Fibroblast of the conjunctiva (primary cell): ENCODE measurements at places on chromosomes 12 and 14.

DNA sequence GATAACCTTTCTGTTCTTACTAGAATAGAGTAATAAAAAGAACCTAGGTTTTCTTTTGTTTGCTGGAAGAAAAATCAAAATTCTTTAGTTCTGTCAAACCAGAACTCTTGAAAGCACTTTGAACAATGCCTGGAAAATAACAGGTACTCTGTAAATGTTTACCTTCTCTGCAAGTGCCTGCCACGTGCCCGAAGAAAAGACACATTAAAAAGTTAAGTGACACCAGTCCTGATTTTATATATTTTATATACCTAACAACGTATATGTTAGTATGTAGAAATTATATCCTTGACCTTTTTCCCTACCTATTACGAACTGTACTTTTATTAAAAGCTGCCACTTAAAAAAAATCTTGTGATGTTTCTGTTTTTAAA lies 976 bp downstream of the THAP2 start:
- no peak for DNase-seq

GRCh38 chr12:106378788-106379187 lies 21.2 kb downstream of the POLR3B start:
- no peak for DNase-seq

- no peak for DNase-seq
Observed at GRCh38 chr12:117147639-117148038, 42.6 kb downstream of the FBXO21 start.

DNA sequence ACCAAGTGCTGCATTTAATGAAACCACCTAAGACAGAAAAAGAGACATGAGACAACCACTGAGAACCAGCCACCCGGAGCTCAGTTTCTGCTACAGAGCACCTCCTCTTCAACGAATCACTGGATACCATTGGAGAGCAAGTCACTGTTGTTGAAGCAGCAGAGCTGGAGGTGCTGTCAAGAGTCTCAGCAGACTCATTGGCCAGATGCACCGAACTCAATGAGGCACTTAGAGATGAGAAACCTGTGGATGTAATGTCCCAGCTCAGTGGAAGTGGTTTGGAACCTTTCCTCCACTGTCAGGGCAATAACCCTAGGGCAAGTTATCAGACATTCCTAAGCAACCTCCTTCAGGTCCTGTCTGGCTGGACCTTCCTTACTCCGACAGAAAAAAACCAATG lies 13.1 kb downstream of the NPC2 start:
- no peak for DNase-seq

DNA sequence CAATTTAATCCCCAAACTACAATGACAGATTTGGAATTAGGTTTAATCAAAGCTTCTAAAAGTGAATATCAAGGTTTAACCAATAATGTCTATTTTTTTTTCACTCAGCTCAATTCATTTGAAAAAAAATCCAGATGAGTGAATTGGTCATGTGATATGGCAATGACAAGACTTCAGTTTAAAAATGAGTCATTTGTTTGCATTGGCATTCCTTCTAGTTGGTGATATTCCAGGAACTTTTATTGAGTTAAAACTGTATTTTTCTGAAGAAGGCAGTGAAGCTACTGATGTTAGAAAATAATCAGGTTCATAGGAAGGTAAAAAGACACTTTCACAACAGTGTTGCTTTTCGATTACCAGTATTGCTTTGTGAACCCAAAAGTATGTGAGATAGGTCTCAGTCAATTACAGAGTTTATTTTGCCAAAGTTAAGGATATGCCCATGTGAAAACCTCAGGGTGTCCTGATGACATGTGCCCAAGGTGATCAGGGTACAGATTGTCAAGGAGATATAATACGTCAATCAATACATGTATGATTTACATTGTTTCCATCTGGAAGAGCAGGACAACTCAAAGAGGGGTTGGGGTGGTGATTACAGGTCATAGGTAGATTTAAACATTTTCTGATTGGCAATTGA lies 1214.9 kb downstream of the GALC start:
- DNase-seq, result peak; percentile 75

DNA sequence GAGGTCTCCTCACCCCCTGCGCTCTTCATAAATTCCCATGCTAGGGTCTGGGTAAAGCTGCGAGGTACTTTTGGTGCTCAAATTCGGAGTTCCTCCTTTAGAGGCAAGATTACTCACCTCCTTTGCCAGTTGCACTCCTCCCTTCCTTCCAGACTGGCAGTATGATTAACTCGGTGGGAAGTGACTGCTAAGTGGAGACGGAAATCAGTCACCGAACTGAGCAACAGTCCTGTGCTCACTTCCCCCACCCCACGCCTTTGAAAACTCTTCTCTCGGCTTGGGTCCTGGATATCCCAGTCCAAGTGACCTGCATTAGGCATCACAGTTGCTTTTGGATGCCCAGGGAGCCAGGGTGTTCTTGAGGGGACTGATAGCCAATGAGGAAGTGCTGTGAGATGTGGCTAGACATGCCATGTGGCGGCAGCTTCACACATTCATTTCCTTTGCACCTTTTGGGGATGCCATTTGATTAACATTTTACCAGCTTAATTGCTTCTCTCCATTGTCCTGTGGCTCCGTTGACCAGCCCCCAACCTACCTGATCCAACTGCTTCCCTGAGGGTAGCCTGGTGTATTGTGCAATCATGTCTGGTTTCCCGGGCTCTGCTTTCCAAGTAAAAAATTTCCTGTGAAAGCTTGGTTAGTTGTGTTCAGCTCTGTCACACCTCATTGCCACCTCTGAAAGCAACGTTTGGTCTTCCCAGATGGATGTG lies 840 bp downstream of the PNP start:
- peak; percentile 34 for DNase-seq

- peak; percentile 1 for DNase-seq
Observed at GRCh38 chr14:58705066-58705465, 67.3 kb downstream of the DACT1 start.

GRCh38 chr12:116160883-116161458 lies 116.5 kb downstream of the MED13L start:
- no peak for DNase-seq

DNA sequence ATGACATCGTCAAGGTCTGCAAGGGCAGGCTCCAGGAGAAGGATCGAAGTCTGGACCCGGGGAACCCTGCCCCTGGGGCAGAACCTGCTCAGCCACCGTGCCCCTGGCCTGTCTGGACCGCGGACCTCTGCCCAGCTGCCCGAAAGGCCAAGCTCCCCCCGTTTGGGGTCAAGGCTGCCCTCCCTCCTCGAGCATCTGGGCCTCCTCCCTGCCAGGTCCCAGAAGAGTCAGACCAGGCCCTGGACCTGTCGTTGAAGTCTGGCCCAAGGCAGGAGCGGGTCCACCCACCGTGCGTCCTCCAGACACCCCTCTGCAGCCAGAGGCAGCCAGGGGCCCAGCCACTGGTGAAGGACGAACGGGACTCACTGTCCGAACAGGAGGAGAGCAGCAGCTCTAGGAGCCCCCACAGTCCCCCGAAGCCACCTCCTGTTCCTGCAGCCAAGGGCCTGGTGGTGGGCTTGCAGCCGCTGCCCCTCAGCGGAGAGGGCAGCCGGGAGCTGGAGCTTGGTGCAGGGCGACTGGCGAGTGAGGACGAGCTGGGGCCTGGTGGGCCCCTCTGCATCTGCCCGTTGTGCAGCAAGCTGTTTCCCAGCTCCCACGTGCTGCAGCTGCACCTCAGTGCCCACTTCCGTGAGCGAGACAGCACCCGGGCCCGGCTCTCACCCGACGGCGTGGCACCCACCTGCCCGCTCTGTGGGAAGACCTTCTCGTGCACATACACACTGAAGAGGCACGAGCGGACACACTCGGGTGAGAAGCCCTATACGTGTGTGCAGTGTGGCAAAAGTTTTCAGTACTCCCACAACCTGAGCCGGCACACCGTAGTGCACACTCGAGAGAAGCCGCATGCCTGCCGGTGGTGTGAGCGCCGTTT lies 856 bp downstream of the ZBTB42 start:
- DNase-seq, result no peak

GRCh38 chr12:32296567-32296966 lies 102.8 kb upstream of the FGD4 start:
- no peak for DNase-seq

GRCh38 chr12:77392467-77393088 lies 327.2 kb upstream of the E2F7 start:
- no peak for DNase-seq

- no peak for DNase-seq
Observed at GRCh38 chr14:90093942-90094595, 32.3 kb downstream of the KCNK13 start.

- DNase-seq, result no peak
Observed at GRCh38 chr12:113097716-113098440, 37.7 kb downstream of the RASAL1 start.

- no peak for DNase-seq
Observed at GRCh38 chr12:75476071-75476470, 4.5 kb upstream of the GLIPR1 start.

- DNase-seq, result no peak
Observed at GRCh38 chr14:93115821-93116675, at the start of gene ITPK1. ITPK1 (minus strand) TSS chr14:93115925; CDS start chr14:93115163, 762 bp downstream.

DNA sequence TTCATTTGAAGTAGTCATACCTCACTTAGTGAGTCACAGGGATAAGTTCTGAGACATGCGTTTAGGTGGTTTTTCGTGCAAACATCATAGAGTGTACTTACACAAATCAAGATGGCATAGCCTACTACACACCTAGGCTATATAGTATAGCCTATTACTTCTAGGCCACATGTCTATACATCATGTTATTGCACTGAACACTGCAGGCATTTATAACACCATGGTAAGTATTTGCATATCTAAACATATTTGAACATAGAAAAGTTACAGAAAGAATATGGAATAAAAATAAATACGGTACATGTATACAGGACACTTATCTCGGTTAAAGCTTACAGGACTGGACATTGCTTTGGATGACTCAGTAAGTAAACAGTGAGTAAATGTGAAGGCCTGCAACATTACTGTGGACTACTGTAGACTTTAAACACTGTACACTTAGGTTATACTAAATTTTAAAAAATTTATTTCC lies 670.6 kb downstream of the SLC16A7 start:
- DNase-seq, result peak; percentile 21

GRCh38 chr12:92065639-92066038 lies 80.0 kb downstream of the BTG1 start:
- DNase-seq, result no peak

GRCh38 chr14:28373721-28374120 lies 392.9 kb upstream of the FOXG1 start:
- no peak for DNase-seq

DNA sequence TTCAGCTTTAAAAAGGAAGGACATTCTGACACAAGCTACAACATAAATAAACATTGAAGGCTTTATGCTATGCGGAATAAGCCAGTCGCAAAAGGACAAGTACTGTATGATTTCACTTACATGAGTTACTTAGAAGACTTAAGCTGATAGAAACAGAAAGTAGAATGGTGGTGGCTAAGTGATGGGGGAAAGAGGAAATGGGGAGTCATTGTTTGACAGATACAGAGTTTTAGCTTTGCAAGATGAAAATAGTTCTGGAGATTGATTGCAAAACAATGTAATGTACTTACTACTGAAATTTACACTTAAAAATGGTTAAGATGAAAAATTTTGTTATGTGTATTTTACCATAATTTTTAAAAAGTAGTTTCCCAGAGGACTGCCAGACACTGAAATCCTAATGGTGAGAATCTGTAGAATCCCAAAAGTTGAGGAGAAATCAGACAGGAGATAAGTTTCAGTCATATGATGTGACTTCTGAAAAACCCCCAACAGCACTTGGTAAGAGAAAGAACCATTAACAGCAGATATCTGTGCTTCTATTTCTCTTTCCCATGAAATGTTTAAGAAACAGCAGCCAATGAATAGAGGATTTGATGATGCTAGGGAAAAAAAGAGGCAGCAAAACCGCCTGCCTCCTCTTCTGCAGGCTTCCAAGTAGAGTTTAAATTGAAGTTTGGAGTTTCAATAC lies 16.6 kb upstream of the CLEC2A start:
- DNase-seq, result no peak

GRCh38 chr12:31726575-31726974 lies 2.2 kb downstream of the AMN1 start:
- DNase-seq, result no peak

DNA sequence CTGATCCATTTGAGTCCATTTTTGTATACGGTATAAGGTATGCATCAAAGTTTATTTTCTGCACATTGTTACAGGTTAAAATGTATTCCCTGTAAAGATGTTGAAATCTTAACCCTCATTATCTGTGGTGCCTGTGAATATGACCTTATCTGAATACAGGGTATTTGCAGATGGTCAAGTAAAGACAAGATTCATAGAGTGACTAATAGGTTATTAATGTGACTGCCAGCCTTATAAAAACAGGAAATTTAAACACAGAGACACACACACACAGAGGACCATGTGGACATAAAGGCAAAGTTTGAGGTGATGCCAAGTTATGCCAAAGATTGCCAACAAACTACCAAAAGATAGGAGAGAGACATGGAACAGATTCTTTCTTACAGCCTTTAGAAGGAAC lies 347.2 kb upstream of the DCN start:
- DNase-seq, result no peak

- no peak for DNase-seq
Observed at GRCh38 chr14:37593511-37594237, 1.4 kb downstream of the FOXA1 start.

DNA sequence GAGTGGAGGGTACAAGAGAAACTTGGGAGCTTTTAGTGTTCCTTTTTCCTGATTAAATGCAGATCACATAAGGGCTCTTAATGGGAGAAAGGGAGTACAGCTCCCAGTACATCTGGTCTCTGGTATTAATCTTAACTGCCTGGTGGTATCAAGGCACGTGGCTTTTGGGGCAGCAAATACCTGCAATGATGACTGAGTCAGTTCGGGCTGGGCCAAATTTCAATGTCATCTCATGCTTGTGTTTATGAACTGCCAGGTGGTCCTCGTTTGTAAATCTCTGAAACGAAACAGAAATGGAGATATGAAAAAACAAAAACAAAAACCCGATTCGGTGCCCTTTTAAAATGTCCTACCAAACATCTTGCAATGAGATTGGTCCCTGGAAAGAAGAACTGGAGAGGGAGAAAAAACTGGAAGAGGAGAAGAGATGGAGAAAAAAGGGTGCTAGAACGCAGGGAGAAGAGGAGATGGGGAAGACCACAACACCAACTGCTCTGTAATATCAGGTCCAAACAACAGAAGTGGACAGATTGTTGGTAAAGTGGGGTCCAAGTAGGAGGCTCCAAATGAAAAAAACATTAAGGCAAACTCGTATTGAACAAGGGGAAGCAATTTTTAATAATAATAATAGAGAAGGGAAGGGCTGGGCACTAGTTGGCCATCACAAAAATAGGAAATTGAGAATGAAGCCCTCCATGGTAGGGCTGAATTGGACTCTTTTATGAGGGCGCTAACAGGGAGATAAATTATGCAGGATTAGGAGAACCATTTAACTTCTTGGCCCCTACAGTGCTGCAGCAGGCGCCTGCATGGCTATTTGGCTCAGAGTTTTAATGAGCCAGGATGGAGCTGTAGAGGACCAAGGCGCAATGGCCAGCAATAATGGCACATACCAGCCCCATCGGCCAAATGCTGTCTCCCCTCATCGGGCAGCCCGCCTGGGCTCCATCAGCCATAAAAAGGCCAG lies 45.4 kb upstream of the NPFF start:
- DNase-seq, result no peak
